Activated CD4-positive, CD25-positive, alpha-beta regulatory T cell (primary cell): ENCODE measurements at places on chromosomes 7 and 10.
A peak's percentile ranks its signal among the peaks of the same experiment; 100 is the strongest.

GRCh38 chr10:47402641-47403301 is 18.7 kb upstream of the ZNF488 start:
- DNase-seq, result no peak

DNA sequence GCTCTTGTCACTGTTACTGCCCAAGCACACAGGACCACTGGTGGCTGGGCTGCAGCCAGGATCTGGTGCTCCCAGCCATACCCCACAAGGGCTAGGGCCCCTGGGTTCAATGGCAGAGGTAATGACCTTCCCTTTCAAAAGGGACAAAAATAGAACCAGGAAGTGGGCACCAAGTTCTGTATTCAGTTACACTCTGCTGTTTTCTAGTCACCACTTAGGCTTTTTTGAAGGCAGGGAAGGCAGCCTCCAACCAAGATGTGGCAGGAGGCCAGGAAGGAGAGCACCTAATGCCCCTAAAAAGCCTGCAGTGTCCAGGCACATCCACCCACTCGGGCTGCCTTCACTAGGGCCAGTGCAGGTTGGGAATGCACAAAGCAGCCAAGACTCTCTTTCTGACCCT is 47.8 kb downstream of the NOD1 start:
- no peak for DNase-seq

GRCh38 chr7:158818325-158819213 is 10.7 kb downstream of the ESYT2 start:
- peak; percentile 50 for DNase-seq

GRCh38 chr7:11185179-11185815 is 211.6 kb downstream of the PHF14 start:
- DNase-seq, result no peak

GRCh38 chr7:110522761-110523200 is 568.1 kb upstream of the LRRN3 start:
- DNase-seq, result no peak

GRCh38 chr7:96219378-96220130 is 102.3 kb downstream of the SLC25A13 start:
- DNase-seq, result no peak

GRCh38 chr7:105230486-105230885 is 158.2 kb downstream of the SRPK2 start:
- DNase-seq, result no peak

DNA sequence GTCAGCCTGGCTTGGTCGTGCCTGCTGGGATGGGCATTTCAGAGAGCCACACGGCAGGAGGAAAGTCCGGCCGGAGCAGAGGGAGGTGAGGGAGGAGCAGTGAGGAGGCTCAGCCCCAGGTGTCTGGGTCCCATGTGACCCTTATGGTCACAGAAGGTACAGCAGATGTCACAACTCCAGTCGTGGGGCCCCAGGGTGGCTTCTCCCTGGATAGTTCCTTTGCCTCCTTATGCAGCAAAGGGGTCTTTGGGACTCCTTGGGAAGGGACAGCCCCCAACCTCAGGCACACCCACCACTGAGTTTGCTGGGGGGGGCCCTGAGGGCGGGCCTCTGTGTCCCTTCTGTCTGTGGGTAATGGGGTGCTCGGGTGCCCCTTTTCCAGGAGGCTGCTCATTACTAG is 19.6 kb upstream of the PRKAG2 start:
- no peak for DNase-seq

DNA sequence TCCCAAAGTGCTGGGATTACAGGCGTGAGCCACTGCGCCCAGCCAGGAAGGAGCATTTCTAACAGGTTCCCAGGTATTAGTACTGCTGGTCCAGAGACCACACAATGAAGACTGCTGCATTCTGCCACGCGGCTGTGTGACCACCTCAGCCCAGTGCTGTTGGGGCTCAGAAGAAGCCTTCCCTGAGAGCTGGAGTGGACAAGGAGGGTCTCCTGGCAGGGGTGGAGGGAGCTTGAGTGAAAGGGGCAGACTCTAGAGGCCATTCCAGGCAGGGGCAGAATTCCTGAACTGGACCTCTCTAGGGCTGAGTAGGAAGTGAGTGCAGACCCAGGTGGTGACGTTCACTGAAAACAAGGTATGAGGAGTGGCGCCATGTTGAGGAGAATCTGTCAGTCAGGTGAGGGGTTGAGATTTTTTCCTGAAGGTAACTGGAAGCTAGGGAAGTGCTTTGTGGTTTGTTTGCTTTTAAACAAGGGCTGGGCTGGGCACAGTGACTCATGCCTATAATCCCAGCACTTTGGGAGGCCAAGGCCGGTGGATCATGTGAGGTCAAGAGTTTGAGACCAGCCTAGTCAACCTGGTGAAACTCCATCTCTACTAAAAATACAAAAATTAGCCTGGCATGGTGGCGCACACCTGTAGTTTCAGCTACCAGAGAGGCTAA is 67.6 kb downstream of the TACC2 start:
- no peak for DNase-seq

DNA sequence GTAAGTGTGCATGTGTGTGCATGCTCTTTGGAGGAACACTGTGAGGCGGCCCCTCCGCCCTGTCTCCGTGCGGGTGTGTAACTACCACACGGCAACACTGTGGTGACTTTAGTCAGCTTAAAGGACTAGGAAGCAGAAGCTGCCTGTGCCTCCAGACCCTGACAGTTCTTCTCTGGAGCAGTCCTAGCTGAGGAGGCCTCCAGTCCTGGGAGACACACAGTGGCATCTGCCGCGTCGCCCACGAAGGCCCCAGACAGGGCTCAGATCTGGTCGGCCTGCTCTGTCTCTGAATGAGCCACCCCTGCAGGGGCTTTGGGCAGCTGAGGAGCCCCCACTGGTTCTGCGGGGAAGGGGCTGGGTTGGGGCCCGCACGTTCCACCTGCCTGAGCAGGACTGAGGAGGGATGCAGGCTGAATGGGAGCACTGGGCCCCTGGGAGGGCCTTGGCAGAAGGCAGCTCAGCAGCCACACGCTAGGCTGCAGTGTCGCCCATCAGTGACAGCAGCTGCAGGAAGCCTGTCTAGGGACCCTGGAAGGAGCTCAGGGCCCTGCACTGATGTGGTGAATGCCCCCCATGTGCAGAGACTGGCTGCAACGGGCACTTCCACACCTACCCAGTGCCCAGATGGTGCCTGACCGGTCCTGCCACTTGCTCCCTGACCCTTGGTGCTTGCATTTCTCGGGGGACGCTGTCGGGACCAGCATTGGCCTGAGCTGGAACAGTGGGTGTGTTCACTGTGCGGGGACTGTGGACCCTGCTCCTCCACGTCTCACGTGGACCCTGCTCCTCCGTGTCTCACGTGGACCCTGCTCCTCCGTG is 27.3 kb upstream of the KNDC1 start:
- no peak for DNase-seq
